ENCODE measurements at places on chromosomes 12 and 14.

DNA sequence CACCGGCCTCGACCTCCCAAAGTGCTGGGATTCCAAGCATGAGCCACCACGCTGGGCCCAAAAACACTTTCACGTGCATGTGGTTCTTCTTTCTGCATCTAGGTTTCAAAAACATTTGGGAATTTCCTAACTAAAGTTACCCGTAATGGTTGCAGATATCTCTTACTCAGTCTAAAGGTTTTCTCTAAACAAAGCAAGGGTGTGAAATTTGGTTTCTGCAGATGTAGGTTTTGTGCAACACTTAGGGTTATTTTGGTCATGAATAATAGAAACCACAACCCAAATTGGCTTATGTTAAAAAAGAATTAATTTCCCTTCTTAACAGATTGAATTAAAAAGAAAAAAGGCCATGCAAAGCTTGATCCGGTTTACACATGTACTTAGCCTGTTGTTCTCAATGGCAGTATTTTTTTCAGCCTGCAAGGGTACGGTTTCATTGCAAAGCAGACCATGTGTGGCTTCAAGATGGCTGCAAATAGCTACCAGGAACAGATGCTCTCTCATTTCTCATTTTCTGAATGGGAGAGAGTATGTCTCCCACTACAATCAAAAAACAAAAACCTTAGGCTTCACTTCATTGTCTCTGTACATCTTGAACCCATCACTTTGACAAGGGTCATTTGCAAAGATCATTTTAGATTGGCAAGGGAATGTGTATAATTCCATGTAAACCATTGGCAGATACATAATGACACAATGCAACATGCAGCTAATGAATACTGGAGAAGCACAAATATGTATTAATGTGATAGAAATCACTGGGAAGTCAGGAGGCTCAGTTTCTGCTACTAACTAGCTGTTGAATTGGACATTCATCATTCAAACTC lies 491.2 kb upstream of the FLRT2 start:
- DNase-seq = no peak

DNA sequence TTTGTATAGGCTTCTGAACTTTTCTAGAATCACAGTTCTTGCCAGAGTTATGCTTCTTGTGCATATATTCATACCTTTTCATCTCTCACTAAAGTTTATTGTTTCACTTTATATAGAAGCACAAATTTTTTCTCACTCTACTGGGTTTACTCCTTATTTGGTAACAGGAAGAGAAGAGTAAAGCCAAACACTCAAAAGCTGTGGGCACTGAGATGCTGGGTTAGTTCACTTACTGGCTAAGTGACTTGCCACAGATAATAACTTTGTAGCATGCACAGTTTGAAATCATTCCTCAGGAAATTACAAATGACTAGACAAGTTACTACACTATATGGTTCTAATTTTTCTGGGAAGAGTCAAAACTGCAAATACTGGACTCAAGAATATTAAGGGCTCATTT lies 7.8 kb downstream of the HIGD1C start:
- DNase-seq = no peak

DNA sequence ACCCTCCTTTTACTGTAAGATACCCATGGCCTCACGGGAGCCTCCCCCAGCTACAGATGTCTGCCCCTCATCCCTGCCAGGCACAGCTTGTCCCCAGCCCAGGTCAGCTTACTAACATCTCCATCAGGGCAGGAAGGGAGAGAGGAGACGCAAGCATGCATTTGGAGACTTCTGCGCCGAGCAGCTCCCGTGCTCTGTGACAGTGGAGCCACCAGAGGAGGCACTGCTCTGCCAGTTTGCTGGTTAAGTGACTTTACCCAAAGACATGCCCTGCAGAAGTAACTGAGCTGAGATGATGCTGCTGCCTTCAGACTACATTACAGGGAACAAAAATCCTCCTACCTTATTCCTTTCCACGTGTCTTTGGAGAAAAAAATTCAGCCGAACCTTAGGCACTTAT lies 133.4 kb downstream of the ESRRB start:
- no peak for DNase-seq

- DNase-seq = no peak
These were observed 59.1 kb upstream of the NAP1L1 start for GRCh38 chr12:76143343-76144244.
